ENCODE measurements at places on chromosomes 7 and 10. TPM values are rescaled to one million over a fixed set of nuclear protein-coding genes. Genes with fewer than 3 reads are reported as not detected.

ATOH7 gene
- total RNA-seq: 0.44 TPM

CRPPA gene
- total RNA-seq: 0.66 TPM

SYT15 gene
- total RNA-seq: 1.2 TPM

AASS gene
- 349 TPM for total RNA-seq

LRRC18 gene
- total RNA-seq: not detected

TMEM270 gene
- total RNA-seq: not detected

DBNL gene
- 36.8 TPM for total RNA-seq

CPED1 gene
- total RNA-seq: 0.44 TPM

SPDYE18 gene
- total RNA-seq: not detected

FXYD4 gene
- not detected for total RNA-seq

SLC39A12 gene
- total RNA-seq: not detected

CYP2W1 gene
- total RNA-seq: not detected

TNS3 gene
- total RNA-seq: 28.3 TPM

ASAH2 gene
- 2.3 TPM for total RNA-seq

LOXL4 gene
- 0.21 TPM for total RNA-seq

CPA2 gene
- total RNA-seq: 0.90 TPM

PLEKHS1 gene
- total RNA-seq: not detected

All from WTC11 (cell line).